ENCODE measurements at places on chromosomes 2 and 18.

DNA sequence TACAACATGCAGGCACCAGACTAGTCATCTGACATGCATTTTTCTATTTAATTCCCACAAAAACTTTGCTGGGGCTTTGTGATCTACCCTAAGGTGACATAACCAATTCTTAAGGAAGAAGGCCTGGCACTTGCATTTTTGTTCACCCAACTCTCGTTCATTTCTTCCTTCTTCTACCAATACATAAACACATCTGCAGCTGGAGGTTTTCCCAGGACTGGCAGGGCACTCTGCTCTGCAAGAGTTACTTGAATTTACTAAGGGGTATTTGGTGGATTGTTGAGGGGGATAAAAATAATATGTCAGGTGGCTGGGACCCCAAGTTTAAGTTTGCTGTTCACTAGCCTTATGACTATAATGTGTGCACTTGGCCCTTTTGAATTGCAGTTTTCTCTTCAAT, 111.4 kb upstream of the TRIB2 start:
- DNase-seq: no peak

- DNase-seq: no peak
These were observed 1662.1 kb upstream of the NXPH2 start for GRCh38 chr2:140442319-140442718.

- DNase-seq: no peak
These were observed 48.5 kb upstream of the PARD3B start for GRCh38 chr2:204496779-204497178.

GRCh38 chr2:69310111-69311023, 76.7 kb downstream of the GFPT1 start:
- no peak for DNase-seq

- peak; percentile 4 for DNase-seq
These were observed 55.5 kb downstream of the PIGN start for GRCh38 chr18:62131301-62131909.

DNA sequence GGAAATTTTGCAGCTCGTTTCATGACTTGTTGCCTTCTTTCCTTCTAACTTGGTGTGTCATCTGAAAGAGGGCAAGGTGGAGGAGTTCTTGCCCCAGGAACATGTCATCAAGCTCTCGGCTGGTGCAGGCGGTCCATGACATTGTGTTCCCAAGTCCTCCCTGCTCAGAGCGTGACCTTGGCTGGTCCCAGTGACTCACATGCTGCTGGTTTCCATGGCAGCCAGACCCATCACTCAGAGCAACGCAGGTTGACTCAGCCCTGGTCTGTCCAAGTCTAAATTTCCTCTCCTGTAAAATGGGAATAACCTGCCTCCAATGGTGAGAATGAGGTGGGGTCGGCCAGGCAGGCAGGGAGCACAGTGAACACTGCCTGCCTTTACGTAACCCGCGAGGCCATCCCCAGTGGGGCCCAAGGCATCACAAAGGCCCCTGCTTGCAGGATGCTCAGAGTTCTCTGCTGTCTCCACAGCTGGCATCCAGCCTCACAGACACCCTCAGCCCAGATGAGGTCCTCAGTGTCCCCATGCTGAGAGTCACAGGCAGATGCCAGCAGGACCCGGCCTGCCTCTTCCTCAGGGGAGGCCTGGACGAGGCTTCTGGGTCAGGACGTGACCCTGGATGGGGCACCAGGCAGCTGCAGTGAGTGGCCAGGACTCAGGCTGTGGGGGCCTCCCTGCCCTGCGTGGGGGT, 143.7 kb downstream of the TPO start:
- DNase-seq: no peak

GRCh38 chr18:56139792-56140254, 498.6 kb downstream of the TXNL1 start:
- no peak for DNase-seq

GRCh38 chr18:10487154-10487553, 32.7 kb downstream of the APCDD1 start:
- DNase-seq: no peak

DNA sequence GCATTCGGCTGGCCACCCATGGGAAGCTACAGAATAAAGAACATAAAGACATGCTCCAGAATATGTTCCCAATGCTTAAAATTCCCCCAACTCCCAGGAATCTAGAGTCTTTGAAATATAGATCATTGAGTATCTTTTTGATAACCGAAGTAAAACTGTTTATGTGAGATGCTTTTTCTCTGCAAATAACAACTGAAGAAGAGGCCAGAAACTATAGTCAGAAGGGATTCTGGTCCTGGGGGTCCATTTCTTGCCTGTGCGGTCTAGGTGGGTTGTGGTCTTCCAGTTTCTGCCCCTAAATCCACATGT, 30.6 kb upstream of the SLC66A3 start:
- DNase-seq: no peak

GRCh38 chr2:217206016-217206725, 346.3 kb upstream of the TNP1 start:
- DNase-seq: no peak

DNA sequence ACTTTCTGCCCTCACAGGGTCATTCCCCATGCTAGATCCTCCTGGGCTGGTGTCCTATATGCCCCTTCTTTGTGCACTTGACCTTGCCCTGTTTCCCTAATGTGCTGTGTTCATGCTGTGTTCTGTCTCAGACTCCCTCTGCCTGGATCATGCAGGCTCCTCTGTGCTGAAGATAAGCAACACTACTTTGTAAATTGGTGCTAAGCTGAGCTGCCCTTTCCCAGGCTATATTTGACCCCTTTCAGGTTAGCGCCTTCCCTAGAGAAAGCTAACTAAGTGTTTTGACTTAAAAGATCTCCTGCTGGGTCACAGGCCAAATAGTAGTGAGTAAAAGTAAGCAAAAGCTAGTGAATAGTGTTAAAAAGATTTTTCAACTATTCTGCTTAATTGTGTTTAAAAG, 257.2 kb upstream of the RGPD4 start:
- no peak for DNase-seq

- no peak for DNase-seq
These were observed 99.7 kb upstream of the KLHL29 start for GRCh38 chr2:23285091-23285800.

GRCh38 chr2:105712166-105712915, 32.4 kb upstream of the NCK2 start:
- DNase-seq: no peak

GRCh38 chr2:102357937-102358336, 2.3 kb downstream of the IL18R1 start:
- no peak for DNase-seq

DNA sequence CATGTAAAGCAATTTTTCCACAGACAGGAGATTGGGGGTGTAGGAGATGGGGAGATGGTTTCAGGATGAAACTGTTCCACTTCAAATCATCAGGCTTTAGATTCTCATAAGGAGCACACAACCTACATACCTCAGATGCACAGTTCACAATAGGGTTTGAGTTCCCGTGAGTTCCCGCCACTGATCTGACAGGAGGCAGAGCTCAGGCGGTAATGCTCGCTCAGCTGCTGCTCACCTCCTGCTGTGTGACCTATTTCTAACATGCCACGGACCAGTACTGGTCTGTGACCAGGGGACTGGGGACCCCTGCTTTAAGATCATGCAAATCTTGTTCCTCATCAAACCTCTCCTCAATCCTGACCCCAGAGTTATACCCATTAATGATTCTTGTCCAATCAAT, 70.1 kb downstream of the RPE start:
- DNase-seq: no peak

DNA sequence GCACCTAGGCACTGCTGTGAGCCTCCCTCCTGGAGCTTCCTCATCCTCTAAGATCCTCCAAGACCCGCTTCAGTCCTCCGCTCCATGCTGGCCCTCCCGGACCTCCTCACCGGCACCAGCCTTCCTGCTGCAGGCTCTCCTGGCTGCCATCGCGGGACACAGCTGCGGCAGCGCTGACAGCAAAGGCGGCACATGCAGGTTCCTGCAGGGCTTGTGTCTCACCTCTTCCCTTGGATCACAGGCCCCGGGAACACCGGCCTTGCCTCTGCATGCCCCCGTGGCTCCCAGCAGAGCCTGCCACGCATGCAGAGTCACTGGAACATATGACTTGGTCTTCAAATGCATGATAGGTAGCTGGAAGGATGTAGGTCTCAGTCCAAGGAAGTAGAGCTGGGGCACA, 67.2 kb downstream of the PTGR3 start:
- DNase-seq: no peak

DNA sequence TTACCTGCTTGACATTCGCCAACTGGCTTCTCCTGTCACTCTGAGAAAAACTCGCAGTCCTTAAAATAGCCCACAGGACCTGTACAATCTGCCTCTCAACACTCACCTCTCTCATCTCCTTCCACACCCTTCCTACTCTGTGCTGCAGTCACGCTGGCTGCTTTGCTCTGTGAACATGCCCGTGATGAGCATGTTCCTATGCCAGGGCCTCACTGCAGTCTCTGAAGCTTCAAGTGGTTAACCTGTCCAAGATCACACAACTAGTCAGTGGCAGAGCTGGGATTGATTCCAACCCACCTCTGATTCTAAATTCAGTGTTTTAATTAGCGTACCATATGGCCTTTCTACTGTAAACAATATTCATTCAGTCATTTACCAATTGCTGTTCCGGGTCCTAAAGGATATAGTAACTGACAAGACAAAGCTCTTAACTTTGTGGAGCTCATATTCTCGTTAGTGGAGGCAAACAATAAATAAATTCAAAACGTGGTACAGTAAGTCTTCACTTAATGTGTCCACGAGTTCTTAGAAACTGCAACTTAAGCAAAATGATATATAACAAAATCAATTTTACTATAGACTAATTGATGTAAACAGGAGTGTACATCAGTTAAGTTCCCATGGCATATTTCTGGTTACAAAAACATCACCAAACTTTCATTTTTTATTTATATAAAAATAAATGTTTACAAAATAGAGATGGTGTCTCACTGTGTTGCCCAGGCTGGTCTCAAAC, 38.9 kb upstream of the FBXO11 start:
- no peak for DNase-seq

DNA sequence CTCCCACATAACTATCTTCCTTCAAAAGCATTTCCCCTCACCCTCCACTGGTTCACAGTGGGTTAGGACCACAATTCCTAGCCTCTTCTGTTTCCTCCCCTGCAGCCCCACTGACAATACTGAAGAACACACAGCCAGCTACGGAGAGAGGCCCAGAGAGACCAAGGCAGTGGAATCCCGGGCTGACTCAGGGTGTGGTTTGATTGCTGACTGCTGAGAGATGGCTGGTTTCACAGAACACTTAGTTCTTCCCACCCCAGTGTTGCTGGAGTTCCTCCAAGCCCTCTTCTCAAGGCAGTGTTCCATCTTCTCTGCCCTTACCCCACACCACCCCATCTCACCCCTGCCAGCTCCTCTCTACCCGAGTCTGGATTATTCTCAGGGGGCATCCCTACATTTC, 43.3 kb upstream of the ZFP36L2 start:
- no peak for DNase-seq

- no peak for DNase-seq
These were observed 31.9 kb upstream of the RPIA start for GRCh38 chr2:88659538-88659915.

- no peak for DNase-seq
These were observed 9.5 kb downstream of the SDC1 start for GRCh38 chr2:20215183-20216040.

GRCh38 chr2:191653667-191654391, 24.1 kb upstream of the NABP1 start:
- no peak for DNase-seq

- DNase-seq: no peak
These were observed 33.6 kb downstream of the EHD3 start for GRCh38 chr2:31267437-31268120.

DNA sequence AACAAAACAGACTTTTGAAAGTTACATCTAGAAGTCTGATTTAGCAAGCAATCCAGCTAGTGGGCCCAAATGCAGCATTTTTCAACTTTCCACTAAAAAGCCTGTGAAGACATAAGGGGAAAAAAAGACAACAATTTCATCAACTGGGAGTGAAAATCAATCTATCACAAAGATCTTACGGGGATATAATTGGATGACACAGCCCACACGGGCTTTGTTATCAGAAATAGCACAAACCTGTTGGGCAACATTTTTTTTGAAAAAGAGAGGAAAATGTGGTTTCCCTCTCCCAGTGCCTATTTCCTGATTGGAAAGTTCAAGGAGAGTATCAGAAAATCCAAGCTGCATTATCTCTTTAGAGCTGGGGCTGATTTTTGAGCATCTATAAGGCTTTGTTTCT, 132.7 kb downstream of the EVA1A start:
- no peak for DNase-seq

DNA sequence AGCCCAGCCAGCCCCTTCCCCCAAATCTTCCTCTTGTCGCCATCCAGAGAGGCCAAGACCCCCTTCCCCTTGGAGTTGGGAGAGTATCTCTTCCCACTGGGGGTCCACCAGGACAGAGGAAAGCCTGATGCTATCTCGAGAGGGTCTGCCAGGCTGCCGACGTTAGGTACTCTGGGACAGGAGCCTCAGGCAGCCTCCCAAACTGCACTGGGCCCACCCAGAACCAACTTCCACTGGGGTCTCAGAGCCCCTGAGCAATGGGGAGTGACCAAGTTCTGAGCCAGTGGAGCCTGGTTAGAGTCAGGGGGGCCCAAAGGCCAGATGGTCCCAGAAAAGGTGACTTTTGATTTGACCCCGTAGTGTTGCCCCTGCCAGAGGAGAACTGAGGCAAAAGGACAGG, 189.1 kb downstream of the INHBB start:
- DNase-seq: no peak

DNA sequence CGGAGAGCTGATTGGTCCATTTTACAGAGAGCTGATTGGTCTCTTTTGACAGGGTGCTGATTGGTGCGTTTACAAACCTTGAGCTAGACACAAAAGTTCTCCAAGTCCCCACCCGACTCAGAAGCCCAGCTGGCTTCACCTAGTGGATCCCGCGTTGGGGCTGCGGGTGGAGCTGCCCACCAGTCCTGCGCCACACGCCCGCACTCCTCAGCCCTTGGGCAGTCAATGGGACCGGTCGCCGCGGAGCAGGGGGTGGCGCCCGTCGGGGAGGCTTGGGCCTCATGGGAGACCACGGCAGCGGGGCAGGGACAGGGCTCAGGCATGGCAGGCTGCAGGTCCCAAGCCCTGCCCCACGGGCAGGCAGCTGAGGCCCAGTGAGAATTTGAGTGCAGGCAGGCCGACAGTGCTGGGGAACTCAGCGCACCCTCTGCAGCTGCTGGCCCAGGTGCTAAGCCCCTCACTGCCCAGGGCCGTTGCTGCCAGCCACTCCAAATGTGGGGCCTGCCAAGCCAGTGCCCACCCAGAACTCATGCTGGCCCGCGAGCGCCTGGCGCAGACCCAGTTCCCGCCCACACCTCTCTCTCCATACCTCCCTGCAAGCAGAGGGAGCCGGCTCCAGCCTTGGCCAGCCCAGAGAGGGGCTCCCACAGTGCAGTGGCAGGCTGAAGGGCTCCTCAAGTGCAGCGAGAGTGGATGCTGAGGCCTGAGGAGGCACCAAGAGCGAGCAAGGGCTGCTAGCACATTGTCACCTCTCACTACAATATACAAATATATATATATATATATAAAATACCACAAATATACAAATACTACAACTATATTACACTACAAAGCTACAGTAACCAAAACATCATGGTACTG, 100.7 kb downstream of the SPIRE1 start:
- no peak for DNase-seq

DNA sequence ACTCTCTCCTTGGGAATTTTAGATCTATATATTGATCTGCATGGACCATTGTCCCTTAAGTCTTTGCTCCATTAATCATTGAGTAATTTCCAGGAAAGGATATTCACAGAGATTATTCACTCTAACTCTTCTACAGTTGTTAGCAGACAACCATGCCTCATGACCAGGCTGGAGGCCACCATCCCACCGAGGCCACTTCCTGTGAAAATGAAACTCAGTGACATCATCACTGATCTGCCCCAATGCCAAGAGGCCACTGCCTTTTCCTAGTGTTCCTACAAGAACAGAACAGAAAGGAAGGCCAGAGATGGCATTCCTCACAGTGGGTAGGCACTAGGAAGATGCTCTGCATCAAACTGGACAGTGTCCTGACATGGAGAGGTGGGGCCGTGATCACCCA, 161.3 kb downstream of the DTNA start:
- DNase-seq: no peak
